ENCODE measurements at places on chromosomes 3 and 15. TPM values are rescaled to one million over a fixed set of nuclear protein-coding genes. Genes with fewer than 3 reads are reported as not detected.

CP gene
- total RNA-seq, result 1.1 TPM

- DNase-seq, result no peak
These were observed 247.6 kb upstream of the SOX2 start for GRCh38 chr3:181464033-181464694.

DNA sequence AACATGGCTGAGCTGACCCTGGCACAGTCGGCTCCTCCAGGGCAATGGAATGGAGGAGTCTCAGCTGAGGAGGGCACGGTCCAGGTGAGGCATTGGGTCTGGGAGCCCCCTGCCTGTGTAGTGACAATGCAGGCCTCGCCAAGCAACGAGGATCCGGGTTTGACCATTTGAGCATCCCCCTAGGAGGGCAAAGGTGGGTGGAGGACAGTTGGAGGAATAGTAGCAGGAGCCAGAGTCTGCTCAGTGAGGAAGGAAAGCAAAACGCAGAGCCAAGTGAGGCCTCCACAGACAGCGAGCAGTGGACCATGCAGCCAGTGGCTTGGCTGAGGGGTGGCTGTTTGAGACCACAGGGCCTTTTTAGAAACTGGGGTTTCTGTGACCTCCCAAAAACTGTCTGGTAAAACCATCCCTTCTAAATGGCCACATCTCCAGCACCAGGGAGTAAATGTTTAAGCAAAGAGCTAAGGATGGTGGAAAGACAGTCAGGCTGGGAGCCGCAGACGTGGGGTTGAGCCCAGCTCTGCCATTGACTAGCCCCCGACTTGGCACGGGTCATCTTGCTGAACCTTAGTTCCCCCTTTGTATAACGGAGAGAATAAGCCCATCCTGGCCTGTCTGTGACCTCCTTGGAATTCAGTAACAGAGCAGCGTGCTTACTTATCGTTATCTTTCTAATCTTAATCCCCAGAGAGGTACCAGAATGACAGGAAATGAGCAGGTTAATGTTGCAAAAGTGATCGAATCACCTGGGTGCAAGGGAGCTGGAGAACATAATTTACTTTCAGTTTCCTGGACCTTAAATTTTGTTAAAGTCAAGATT is 46.8 kb downstream of the CMTM6 start:
- no peak for DNase-seq

GRCh38 chr3:134337071-134337482 is 37.2 kb downstream of the AMOTL2 start:
- peak; percentile 23 for DNase-seq

- DNase-seq, result no peak
These were observed 39.0 kb downstream of the MED12L start for GRCh38 chr3:151124476-151124875.

DNA sequence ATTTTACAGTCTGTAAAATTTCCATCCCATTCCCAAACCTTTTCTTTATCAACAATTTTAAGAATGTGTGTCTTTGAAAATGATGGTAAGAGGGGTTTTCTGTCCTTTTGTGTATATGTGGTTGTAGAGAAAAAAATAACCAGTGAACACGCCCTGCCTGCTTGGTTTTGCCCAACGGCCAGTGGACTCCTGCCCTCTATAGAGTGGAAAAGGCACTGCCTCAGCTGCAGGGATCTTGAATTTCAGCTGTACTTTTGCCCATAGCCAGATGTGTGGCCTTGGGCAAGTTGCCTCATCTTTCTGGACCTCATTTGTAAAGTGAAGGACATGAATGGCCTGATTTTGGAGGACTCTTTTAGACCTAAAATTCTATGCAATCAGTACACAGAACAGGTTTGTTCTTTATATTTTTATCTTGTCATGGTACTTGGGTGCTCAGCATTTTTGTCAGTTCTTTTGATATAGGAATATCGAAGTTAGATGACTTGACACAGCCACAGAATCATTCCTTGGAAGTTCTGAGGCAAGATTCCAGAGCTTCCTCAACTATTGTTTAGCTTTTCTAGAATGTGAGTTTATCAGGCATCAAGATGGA is 81.0 kb downstream of the CLDN11 start:
- DNase-seq, result peak; percentile 56

TTLL13 gene
- total RNA-seq, result not detected

- no peak for DNase-seq
These were observed 133.0 kb upstream of the SNTN start for GRCh38 chr3:63519426-63519825.

GRCh38 chr3:53888232-53888631 is 3.4 kb downstream of the SELENOK start:
- no peak for DNase-seq

- DNase-seq, result no peak
These were observed 14.0 kb downstream of the SMAD6 start for GRCh38 chr15:66715720-66716655.

DNA sequence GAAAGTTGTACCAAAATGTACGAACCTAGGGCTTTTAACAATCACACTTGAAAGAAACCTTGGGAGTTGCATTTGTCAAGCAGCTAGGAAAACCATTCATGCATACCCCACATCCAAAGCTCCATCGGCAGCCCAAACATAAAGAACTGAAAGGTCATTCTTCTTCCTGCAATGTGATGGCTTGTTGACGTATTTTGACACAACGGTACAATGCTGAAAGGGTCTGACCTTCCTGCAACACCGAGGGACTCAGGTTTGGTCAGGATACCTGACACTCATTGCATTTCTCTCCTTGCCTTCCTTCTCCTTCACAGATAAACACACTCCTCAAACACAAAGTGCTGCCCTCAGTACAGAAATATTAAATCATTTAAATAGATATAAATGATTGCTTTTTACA is 145.5 kb downstream of the CDIN1 start:
- no peak for DNase-seq

- no peak for DNase-seq
These were observed 143.2 kb downstream of the P2RY1 start for GRCh38 chr3:152978152-152978551.

MELTF gene
- 8.8 TPM for total RNA-seq

DNA sequence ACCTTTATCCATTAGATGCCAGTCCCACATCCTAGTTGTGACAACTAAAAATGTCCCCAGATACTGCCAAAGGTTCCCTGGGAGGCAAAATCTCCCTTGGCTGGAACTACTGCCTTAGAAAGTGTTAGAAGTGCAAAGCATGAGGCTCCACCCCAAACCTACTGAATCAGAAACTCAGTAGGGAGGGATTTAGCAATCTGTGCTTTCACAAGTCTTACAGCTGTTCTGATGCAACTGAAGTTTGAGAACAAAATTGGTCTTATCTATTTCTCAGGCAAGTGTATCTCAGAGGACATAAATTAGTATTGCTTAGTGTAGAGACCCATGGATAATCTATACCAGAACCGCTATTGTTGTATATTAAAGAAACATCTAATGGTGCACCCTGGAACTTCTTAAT is 70.2 kb downstream of the CLDN1 start:
- DNase-seq, result no peak

GATA2 gene
- 2.7 TPM for total RNA-seq

DNA sequence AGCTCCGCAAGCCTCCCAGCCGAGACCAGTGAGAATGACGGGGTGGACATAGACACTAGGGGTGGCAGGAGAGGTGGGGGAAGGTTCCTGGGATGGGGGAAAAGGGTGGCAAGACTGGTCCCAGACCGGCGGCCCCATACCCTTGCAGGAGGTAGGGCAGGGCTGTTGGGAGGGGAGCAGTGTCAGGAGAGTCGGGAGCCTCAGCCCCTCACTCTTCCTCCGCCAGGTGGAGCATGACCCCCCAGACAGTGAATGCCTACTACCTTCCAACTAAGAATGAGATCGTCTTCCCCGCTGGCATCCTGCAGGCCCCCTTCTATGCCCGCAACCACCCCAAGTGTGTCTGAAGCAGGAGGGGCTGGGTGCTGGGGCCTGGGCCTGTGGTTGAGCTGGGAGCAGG is 8.7 kb upstream of the PSMD2 start:
- DNase-seq, result peak; percentile 45

GRCh38 chr15:63978511-63979261 is 67.6 kb downstream of the DAPK2 start:
- DNase-seq, result peak; percentile 14

MUC13 gene
- not detected for total RNA-seq

GRCh38 chr3:191353022-191353777 is 22.9 kb upstream of the UTS2B start:
- no peak for DNase-seq

CCRL2 gene
- not detected for total RNA-seq

DNA sequence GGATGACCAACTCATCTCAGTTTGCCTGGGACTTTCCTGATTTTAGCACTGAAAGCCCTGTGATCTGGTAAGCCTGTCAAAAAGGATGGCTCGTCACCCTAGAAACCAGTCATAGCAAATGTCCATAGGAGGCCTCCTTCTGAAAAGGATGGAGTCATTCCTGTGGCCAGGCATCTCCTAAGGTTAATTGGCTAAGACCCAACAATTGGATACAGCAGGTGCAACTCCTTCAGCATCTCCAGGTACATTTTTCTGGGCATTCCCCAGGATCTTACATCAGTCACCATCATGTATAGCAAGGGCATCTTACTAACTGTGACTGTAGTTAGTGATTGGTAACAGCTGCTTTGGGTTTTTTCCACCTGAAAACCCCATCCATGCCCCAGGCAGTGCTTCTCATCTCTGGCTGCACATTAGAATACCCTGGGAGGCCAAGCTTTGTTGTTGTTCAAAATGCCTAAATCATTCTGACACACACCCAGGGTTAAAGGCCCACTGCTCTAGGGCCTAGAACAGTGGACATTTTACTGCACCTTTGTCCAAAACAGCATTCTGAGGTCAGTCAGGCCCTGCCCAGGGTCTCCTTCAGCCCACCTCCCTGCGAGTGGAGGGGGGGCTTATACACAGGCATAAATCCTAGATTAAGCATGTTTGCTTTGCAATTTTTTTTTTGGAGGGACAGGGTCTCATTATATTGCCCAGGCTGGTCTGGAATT is 28.3 kb upstream of the GALNT15 start:
- DNase-seq, result no peak

MYZAP gene
- 0.72 TPM for total RNA-seq

MEIS2 gene
- 0.35 TPM for total RNA-seq

- DNase-seq, result no peak
These were observed 54.0 kb upstream of the MYZAP start for GRCh38 chr15:57537488-57538264.

GRCh38 chr3:39249453-39250115 is 30.3 kb downstream of the CX3CR1 start:
- DNase-seq, result no peak

DNA sequence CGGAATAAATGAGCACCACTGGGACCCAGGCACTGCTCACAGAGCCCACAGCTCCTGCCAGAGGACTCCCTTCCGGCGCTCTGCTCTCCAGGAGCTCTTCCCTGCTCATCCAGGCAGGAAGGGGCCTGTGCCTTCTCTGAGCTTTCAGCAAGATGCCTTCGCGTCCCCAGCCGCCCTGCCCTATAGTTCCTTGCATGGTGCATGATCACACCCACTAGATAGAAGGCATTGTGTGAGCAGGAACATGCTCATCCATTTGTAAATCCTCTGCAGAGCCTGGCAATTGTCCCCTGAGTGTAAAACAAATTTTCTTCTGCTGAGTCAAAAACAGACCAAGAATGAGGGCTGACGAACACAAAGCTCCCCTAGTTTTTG is 181.6 kb downstream of the MEGF11 start:
- DNase-seq, result no peak

ADAMTS17 gene
- 2.9 TPM for total RNA-seq

ZNF148 gene
- total RNA-seq, result 24.8 TPM
